Left ventricle myocardium superior (tissue), 1 donor: ENCODE measurements at places on chromosomes 2 and 18. TPM values are rescaled to one million over a fixed set of nuclear protein-coding genes. Genes with fewer than 3 reads are reported as not detected.

GRCh38 chr2:65390134-65390533, 42.3 kb downstream of the SPRED2 start:
- peak; percentile 27 for DNase-seq

GRCh38 chr2:168188002-168188401, 59.4 kb downstream of the STK39 start:
- peak; percentile 49 for DNase-seq

- DNase-seq = no peak
These were observed 47.8 kb upstream of the CAVIN2 start for GRCh38 chr2:191894681-191895147.

DNA sequence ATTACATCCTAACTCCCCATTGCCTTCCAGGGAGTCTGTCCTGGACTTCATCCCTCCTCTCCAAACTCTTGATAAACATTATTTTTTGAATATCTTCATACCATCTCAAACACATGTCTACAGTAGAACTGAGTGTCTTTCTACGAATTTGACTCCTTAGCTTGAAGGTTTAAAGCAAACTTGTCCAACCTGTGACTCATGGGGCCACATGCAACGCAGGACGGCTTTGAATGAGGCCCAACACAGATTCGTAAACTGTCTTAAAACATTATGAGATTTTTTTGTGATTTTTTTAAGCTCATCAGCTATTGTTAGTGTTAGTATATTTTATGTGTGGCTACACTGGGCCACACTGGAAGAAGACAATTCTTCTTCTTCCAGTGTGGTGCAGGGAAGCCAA, 98.1 kb downstream of the PARD3B start:
- no peak for DNase-seq

- no peak for DNase-seq
These were observed 183.0 kb downstream of the MREG start for GRCh38 chr2:215830304-215830703.

DNA sequence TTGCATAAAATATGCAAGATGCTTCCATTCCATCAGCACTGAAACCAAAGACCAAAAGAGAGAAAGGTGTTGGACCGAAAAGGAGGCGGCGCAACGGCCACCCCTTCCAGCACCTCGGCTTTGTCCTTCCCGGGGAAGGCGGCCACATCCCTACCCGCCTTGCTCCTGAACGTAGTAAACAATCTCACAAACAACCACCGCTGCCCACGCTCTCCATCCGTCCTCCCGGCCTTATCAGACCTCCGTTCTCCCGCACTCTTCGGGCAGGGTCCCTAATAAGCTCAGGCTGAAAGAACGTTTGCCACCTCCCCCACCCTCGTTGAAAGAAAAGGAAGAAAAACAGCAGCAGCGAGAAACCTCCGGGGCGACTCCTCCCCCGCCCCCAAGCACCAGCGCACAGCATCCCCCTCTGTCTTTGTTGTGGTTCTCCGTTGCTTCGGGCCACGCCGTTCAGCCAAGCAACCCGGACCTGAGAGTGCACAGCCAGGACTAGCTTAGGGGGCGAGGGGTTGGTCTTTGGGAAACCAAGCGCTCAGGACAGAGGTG, 4.4 kb downstream of the EVX2 start:
- no peak for DNase-seq

DNA sequence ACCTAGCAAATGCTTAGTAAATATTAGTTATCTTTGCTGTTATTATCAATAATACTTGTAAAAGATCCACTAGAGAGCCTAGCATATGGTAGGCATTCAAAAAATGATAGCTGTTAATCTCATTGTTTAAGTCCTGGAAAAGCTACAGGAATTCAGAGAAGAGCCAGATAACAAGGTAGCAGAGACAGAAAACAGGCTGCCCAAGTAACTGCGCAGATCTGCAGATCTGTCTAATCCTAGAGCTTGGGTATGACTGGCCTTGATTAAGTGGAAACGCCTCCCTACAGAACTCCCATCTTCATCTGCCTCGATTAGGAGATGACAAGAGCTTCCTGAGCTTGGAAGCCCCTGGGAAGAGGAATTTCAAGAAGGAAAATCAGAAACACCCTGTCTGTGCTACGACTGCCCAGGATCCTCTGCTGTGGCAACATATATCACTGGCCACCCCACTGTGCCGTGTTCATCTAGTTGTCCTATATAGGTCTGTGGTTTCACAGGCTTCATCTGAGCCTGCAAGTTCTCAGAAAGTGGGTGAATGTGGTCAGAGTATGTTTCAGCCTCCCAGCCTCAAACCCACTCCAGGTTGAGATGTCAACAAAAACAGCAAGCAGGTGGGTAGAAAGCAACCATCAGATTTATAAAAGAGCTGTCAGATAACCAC, 151.5 kb upstream of the PKDCC start:
- no peak for DNase-seq

- DNase-seq = peak; percentile 73
These were observed 16.4 kb upstream of the ARMC9 start for GRCh38 chr2:231181860-231182512.

- no peak for DNase-seq
These were observed 142.2 kb downstream of the OSR1 start for GRCh38 chr2:19216238-19216637.

DNA sequence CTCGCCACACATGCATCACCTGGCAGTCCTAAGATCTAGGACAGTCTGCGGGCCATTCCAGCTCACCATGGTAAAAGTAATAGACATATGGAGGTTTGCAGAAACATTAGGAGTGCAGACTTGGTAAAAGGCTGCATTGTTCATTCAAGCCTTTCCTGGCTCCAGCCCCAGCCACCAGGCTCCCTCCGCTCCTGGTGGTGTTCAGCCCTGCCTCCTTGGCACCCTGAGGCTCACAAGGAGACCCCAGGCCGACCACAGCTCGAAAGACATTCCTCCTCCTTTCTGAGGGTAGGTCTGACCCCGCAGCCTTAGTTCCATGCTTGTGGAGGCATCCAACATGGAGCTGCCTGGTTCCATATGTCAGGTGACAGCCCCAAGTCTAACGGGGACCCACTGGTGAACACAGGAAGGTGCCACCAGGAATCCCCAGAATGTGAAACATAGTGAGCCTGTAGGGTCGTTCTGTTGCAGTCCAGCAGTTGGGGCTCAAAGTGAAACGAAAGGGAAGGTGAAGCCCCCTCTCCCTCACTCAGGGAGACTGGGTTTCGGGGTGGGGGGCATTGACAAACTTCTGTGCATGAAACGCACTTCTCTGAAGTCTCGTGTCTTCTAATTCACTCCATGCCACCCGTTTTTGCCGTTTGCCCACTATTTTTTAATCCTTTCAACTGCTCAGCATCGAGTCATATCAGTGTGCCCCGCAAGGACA, 5.0 kb upstream of the SP100 start:
- DNase-seq = peak; percentile 23

GRCh38 chr18:10006311-10006893, 92.6 kb downstream of the VAPA start:
- DNase-seq = no peak

GRCh38 chr2:39608263-39608575, 57.5 kb upstream of the TMEM178A start:
- no peak for DNase-seq

GRCh38 chr2:235850771-235851551, 317.2 kb downstream of the GBX2 start:
- no peak for DNase-seq

- no peak for DNase-seq
These were observed 394.8 kb downstream of the PID1 start for GRCh38 chr2:228876276-228876675.

- DNase-seq = no peak
These were observed 256.1 kb downstream of the XIRP2 start for GRCh38 chr2:167144179-167144898.

- peak; percentile 86 for DNase-seq
These were observed 289.2 kb downstream of the TNS1 start for GRCh38 chr2:217713395-217714286.

- DNase-seq = peak; percentile 35
These were observed at the start of gene LAMA1 for GRCh38 chr18:7117390-7118355. LAMA1 (minus strand) TSS chr18:7117797; CDS start chr18:7117720, 77 bp downstream.

- DNase-seq = peak; percentile 47
These were observed 219.9 kb upstream of the FBXO11 start for GRCh38 chr2:48126162-48126561.

GRCh38 chr2:170176212-170176611, 1.7 kb upstream of the MYO3B start:
- DNase-seq = no peak

DNA sequence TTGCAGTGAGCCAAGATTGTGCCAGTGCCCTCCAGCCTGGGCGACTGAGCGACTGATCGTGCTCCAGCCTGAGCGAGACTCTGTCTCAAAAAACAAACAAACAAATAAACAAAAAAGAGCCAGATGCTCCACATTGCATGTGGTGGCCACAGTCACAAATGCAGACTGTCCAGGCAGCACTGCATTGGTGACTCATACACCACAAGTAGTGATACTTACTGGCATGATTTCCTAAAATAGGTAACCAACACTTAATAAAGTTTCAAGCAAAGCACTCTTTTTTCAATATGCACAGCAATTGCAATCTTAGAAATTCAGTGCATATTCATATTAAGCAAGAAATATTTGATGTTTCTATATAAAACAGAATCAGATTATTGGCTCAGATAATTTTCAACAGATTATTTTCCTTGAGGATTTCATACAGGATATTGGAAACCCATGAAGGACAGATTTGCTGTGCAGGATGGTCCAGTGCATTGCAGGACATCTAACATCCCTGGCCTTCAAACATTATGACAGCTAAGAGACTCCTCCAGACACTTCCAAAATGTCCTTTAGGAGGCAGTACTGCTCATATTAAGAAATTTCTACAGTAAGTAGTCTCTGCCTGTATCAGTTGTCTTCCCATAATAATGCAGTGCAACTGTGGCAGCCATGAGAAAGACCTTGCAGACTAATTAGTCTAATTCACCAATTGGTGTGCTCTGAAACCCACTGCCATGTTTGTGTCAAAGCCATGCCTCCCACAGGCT, 10.5 kb upstream of the SLC1A4 start:
- DNase-seq = no peak

DNA sequence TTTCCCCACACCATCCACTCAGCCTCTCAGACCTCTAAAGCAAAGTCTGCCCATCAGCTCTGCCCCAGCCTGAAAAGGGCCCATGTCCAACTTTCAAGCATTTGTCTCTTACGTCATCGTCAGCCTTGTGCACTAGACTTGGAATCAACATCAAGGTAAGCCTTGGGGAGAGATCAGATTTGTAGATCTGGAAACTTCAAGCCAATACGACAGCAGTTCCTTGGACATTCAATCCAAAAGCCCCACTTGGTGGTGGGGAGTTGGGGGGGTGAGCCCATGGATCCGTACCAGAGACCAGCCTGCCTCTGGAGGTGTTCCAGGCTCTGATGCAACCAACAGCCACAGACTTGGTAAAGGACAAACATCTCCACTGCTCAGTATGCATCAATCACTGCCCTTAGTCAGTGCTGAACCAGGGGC, 206.8 kb upstream of the MEIS1 start:
- DNase-seq = peak; percentile 52

DNA sequence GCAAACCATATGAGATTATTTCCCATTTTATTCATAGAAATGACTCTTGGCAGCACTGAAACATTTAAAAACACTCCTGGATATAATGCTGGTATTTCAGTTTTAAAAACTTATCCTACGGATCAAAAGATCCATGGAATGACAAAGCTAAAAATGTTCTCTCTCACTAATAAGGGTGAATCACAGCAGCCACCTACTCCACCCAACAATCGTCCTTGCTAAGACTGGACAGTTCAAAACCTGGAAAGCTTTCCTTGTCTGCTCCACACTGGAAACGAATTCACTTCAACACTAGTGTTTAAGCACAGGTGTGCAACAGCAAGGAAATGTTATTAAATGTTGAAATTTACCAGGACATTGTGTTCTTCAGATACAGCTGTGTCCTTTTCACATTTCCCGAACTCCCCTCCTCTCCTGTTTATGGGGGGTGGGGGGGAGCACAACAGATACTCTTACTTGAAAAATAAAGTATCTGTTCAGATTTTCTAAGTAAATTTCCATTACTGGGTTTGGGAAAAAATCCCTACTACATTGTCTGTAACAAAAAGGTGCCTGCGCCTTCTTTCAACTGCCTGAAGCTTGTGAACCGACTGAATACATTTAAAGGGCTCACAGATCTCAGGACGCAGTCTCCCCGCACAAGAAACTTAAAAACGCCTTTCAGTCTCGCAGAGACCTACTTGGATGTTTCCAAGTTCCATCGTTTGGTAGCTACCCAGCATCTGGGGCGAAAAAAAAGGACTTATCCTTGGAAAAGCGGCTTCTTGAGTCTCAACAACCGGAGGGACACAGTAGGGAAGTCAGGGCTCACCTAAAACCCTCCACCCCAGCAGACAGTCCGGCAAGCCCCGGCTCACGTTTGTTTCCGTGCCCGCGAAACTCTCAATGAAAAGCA, 1.3 kb downstream of the YWHAQ start:
- no peak for DNase-seq

DNA sequence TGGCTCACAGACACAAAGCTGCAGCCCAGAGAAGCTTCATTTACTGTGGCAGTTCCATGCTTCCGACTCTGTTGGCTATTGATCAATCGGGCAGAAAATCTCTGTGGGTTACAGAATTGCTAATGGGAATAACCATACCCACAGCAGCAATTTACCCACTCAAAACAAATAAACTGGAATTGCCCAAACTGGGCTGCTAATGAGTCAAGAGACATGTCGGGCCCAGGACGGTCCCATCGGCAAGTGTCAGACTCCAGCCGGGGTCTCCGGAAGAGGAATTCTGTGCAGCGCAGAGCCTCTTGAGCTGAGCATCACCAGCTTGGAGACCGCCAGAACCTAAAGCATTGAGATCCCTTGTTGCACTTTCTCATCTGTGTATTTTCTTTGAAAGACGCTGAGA, 67.8 kb downstream of the TMEM18 start:
- no peak for DNase-seq

GRCh38 chr2:143081616-143082015, 47.6 kb upstream of the ARHGAP15 start:
- no peak for DNase-seq

GRCh38 chr2:126085011-126085795, 570.8 kb upstream of the GYPC start:
- no peak for DNase-seq

DNA sequence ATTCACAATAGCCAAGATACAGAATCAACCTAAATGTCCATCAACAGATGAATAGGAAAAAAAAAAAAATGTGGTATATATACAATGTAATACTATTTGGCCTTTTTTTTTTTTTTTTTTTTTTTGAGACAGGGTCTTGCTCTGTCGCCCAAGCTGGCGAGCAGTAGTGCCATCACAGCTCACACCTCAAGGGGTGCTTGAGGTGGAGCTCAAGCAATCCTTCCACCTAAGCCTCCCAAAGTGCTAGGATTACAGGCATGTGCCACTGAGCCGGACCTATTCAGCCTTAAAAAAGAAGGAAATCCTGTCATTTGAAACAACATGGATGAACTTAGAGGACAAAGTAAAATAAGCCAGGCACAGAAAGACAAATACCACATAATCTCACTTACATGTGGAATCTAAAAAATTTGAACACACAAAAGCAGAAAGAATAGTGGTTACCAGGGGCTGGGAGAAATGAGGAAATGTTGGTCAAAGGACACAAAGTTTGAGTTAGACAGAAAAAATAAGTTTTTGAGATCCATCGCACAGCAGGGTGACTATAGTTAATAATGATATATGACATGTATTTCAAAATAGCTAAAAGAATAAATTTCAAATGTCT, 26.0 kb downstream of the TLK1 start:
- DNase-seq = no peak

GRCh38 chr2:232659359-232659758, 26.0 kb downstream of the EFHD1 start:
- no peak for DNase-seq

SNED1 gene
- 7.4 TPM for total RNA-seq

SEMA4C gene
- 17.0 TPM for total RNA-seq

CWC22 gene
- total RNA-seq = 13.4 TPM

TUBA4B gene
- not detected for total RNA-seq

DSG1 gene
- total RNA-seq = 0.77 TPM

EPAS1 gene
- 212 TPM for total RNA-seq

ELOA2 gene
- not detected for total RNA-seq

ANKRD44 gene
- total RNA-seq = 6.9 TPM

LRRC30 gene
- total RNA-seq = not detected
